ENCODE measurements at places on chromosomes 3 and 15.

GRCh38 chr3:9342696-9343095, 20.2 kb upstream of the THUMPD3 start:
- DNase-seq = no peak

DNA sequence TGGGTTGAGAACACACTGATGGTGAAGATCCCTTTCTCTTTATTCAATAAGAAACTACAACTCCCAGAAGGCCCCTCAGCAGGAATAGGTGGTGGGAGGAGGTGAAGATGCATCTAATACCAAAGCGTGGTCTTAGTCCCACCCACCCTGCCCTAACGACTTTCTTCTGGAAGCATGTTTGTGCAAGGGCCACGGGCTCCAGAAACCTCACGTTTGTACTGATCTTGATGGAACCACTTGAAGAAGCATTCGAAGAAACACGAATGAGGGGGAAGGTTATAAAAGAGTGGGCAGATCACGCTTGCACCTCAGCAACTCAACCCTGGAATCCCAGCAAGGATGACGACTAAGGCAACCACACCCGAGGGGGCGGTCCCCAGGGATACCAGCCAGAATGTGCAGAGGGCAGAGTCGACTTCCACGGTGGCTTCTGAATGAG, 10.6 kb upstream of the SLC25A36 start:
- no peak for DNase-seq

DNA sequence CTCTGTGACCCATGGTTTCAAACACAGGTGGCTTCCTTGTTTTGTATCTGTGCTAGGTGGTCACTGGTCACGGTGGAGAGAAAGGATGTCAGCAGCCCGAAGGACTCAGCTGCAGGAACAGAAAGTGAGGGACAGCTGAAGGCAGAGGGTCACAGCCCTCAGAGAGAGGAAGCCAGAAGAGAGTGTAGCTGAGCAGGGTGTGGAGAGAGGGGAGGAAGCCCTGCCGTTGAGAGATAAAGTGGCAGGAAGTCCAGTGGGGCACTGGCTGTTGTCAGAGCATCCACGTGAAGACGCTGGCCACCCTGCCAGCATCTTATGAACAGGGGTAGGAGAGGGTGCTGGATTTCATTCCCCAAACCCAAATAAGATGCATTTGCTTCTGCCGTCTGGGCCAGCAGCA, 36.9 kb downstream of the LIMD1 start:
- DNase-seq = no peak

DNA sequence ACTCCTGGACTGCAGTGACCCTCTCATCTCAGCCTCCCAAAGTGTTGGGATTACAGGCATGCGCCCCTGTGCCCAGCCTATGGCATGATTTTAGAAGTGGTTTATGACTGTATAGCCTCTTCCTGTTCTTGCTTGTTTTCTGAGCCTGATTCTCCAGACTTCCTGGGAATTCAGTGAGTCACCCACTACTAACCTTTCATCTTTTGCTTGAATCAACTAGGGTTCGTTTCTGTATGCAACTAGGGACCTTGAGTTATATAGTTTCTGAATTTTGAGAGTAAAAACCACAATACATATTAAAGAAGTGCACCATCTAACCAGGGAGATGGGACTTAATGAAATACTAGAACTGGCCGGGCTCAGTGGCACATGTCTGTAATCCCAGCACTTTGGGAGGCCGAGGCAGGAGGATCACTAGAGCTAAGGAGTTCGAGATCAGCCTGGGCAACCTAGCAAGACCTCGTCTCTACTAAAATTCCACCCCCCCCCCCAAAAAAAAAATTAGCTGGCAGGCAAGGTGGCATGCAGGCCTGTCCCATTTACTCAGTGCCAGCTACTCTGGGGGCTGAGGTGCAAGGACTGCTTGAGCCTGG, 76.0 kb downstream of the ZNF609 start:
- no peak for DNase-seq

DNA sequence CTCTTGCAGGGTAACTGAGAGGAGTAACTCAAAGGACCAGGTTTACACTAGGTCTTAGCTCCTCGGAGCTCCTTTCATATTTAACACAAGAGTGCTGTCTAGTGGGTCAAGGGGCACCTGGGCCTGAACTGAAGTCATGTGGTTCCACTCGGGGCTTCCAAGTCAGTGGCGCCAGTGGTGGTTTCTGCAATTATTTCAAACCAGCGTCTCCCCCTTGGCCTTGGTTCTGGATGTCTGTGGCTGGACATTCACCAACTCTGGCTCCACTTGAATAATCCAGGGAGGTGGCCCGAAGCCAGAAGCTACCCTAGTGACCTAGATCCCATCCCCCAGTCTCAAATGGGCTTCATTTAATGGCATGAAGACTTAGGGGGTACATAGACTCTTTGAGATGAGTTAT, 144.3 kb upstream of the ADAMTS9 start:
- DNase-seq = no peak
